ENCODE measurements at places on chromosomes 2 and 18. TPM values are rescaled to one million over a fixed set of nuclear protein-coding genes. Genes with fewer than 3 reads are reported as not detected.

GRCh38 chr2:45726188-45726587 lies 74.7 kb downstream of the PRKCE start:
- DNase-seq = no peak

DNA sequence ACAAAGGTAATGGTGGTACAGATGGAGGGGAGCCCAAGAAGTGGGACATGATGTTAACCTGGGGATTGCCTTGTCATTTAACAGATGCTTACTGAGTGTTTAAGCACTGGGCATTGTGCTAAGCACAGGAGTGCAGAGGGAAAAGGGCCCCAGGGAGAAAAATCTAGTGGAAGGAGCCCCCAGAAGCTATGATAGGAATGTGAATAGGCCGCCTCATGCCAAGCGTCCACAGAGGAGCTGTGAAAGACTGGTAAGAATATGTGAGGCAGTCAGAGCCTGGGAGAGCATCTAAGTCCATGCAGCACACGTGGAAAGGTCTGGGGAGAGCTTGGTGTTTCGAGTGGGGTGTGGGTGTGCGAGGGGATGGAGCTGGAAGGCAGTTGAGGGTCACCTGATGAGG lies 5.5 kb downstream of the ZNF532 start:
- DNase-seq = no peak

- no peak for DNase-seq
Measured at GRCh38 chr2:81290846-81291245, 986.3 kb upstream of the LRRTM1 start.

DNA sequence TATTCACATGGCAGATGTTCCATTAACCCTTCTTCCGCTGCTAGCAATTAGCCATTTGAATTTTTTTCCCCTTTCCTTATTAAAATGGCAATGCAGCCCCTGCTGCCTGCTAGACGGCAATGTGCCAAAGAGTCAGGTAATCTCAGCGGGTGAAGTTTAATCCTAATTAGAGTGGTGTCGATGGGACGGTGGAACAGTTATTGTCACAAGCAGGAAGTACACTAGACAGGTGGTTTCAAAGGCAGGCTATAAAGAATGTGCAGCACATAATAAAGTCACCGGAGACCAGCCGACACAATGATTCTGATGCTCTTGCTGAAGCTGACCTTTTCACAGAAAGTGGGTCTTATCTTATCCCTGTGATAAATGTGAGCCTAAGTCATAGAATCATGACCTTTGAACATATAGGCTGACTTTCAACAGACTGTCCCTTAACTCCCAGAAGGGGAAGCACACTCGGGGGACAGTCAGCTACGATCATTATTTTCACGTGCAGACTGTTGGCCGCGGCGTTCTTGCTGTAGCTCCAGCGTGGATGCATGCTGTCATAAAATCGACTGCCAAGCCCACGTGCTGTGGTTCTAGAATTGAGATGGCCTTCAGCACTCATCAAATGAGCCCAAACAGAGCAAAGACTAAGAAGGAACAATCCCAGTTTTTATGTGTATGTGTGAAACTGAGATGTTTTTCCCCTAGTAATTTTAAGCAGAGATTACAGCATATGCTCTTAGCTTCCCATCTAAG lies 926.2 kb upstream of the SOX11 start:
- no peak for DNase-seq

DNA sequence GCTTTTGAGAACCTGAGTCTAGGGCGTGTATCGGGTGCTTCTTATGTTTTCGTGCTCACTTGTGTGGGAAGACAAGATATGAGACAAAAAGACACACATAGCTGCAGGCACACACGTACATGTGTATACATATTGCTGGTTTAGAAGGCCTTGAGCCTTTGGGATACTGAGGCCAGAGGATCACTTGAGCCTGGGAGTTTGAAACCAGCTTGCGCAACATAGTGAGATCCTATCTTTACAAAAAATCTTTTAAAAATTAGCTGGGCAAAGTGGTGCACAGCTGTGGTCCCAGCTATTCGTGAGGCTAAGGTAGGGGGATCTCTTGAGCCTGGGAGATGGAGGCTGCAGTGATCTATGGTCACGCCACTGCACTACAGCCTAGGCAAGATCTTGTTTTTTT lies 18.8 kb upstream of the NEDD4L start:
- DNase-seq = no peak

- no peak for DNase-seq
Measured at GRCh38 chr18:34357944-34358580, 133.3 kb upstream of the NOL4 start.

DNA sequence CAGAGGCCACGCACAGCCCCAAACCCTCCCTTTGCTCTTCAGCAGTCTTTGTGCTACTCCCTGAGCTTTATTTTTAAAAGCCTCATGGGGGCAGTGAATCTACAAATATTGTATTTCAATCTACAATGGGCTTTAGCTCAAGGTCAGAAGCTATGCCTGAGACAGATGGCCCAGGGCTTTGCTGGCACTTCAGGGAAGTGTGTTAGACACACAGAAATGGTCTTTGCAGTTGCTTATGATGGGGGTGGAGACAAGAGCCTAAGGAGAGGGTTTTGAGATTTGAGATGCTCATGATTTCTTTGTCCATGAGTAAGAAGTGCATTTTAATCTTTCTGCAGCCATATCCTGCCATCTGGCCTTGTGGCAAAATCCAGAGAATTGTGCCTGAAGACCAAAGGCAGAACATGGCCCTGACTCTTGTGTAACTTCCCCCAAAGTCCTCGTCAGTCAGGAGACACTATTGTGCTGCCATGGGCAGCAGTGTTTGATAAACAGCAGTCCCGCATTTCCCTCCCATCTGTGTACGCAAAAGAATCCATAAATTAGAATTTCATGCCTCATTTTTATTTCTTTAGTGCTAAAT lies 92.6 kb downstream of the VAPA start:
- DNase-seq = peak; percentile 12

CRYGC gene
- not detected for total RNA-seq

GRCh38 chr18:63177259-63177658 lies 142.3 kb downstream of the BCL2 start:
- DNase-seq = no peak

GRCh38 chr2:21008790-21009661 lies 34.8 kb downstream of the APOB start:
- no peak for DNase-seq

DNA sequence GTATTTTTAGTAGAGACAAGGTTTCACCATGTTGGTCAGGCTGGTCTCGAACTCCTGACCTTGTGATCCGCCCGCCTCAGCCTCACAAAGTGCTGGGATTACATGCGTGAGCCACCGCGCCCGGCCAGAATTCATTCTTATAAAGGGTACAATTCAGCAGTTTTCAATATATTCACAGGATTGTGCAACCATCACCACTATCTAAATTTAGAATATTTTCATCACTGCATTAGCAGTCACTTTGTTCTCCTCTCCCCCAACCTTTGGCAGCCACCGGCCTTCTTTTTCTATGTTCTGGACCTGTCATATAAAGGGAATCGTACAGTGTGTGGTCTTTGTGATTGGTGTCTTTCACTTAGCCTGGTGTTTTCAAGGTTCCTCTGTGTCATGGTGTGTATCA lies 40.7 kb downstream of the TCF7L1 start:
- no peak for DNase-seq

PRKAG3 gene
- total RNA-seq = not detected

DNA sequence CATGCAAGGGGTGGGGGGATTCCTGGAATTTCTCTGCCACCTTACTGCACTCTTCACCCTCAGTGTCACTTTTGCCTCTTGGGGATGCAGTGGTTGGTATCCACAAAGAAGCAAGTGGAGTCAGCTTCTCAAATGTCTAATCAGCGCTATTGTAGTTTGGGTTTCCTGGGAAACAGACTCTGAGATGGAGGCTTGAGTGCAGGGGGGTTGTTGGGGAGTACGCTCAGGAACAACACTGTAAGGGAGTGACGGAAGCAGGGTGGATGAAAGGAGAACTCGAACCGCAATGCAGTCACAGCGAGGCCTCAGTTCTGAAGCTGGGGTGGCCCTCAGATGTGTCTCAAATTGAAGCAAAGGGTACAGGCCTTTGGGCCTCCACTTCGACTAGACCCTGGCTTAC lies 73.6 kb upstream of the EPC2 start:
- no peak for DNase-seq

DNA sequence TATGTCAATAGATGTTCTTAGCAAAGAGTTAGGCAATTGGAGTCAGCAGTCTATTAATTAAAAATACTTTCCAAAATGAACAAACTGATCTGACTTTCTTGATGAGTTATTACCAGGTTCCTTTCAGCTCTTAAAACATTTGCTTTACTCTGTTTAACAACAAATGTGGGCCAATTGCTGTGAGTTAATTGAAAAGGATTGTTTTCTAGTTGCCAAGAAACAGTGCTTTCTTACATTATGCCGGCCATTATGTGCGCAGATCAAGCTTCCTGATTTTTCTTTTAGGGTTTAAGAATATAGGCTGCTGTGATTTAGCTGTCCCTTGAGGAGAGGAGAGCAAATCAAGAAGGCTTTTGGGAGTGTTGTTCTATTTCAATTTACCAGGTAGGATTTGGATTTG lies 50.5 kb upstream of the ITPRID2 start:
- DNase-seq = no peak

ERMN gene
- 0.14 TPM for total RNA-seq

ABCB11 gene
- total RNA-seq = 0.02 TPM

- no peak for DNase-seq
Measured at GRCh38 chr2:196413821-196414274, 225.7 kb upstream of the CCDC150 start.

CPS1 gene
- total RNA-seq = 8.0 TPM

DNA sequence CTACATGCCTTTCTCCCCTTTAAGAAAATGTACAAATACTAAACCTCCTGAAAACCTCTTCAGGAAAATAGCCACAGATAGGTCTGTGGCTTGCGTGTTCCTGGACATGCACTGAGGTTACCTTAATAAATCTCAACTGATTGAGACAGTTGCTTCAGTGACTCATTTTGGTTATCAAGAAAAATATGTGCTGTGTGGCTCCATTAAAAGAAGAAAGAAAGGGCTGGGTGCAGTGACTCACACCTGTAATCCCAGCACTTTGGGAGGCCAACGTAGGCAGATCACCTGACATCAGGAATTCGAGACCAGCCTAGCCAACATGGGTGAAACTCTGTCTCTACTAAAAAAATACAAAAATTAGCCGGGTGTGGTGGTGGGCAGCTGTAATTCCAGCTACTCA lies 27.1 kb downstream of the CREG2 start:
- peak; percentile 77 for DNase-seq

ACMSD gene
- not detected for total RNA-seq

- no peak for DNase-seq
Measured at GRCh38 chr2:232981356-232981755, 31.7 kb downstream of the NGEF start.

SLC30A3 gene
- 0.16 TPM for total RNA-seq

DNA sequence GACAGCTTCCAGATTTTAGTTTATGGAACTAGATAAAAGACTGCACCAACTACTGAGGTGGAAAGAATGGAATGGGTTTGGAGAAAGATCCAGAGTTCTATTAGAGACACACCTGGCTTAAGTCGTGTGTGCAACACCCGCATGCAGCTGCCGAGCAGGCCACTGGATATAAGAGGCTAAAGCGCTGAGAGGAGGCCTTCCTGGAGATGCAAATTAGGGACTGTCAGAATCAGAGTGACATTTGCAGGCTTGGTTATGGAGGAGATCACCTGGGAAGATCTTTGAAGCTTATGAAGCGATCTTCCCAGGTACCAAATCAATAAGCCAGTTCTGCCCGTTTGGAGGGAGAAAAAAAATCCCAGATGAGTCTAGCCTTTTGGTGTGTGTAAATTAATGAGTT lies 30.4 kb upstream of the KLHL29 start:
- DNase-seq = no peak

All from astrocyte (in vitro differentiated cells and primary cell).